GM23338 (cell line): ENCODE measurements at places on chromosomes 7 and 10.

DNA sequence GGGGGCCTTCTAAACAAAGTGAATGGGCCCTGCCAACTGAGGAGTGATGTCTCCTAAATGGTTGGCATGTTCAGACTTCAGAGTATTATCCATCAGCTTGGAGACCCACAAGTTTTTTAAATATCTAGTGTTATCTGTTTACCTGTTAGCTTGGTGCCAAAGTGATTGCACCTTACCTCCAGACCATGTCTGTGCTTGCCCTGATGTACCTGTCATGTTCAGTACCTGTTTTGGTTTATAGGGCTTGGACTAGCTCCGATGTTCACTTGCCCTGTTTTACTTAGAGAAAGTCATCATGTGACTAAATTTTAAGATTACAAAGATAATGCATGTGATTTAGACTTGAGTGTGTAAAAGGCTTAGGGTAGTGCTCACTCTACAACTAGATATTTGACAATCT is 67.7 kb downstream of the CNNM2 start:
- DNase-seq = no peak

DNA sequence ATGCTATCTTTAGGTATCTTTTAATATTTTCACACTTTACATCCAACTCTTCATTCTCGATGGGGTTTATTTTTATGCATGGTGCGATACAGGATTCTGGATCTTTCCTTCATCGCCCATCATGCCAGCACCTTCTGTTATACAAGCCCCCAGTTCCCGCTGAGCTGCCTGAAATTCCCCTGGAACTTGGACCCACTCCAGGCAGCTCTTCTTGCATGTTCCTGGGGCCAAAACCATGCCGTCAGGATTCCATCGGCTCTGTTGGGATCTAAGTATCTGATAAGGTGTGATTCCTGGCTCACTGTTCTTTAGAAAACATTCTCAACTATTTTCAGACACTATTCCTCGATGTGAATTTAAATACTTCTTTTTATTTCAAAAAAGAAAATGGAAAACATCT is 40.5 kb upstream of the PPP2R2D start:
- DNase-seq = no peak

DNA sequence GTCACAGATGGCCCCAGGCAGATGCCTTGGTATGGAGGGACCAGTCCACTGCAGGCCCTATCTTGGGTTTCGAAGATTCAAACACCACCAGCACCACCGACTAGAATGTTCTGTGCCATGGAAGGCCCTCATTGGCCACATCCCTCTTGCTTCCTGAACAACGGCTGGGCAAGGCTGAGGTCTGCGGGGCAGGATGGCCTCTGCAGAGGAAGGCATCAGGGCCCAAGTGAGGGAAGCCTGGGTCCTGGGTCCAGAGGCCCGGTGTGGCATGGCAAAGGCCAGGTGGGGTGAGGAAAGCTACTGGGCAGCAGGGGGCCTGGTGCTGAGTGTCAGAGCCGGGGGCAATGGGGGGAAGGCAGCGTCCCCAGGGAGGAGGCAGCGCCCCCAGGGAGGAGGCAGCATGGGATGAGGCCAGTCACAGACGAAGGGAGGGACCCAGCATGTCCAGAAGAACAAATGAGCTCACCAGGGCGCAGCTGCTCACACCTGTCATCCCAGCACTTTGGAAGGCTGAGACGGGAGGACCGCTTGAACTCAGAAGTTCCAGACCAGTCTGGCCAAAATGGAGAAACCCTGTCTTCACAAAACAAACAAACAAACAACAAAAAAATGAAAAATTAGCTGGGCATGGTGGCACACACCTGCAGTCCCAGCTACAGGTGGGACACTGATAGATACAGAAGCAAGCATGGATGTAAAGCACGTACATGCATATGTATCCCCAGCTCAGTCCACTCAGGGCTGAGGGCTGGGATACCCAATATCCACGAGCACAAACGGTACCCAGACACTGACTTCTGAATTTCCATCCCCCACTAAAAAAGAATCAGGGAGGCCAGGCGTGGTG is 64.4 kb downstream of the PROSER2 start:
- DNase-seq = no peak

GRCh38 chr7:156999958-157000726 is 10.3 kb downstream of the MNX1 start:
- peak; percentile 73 for DNase-seq

DNA sequence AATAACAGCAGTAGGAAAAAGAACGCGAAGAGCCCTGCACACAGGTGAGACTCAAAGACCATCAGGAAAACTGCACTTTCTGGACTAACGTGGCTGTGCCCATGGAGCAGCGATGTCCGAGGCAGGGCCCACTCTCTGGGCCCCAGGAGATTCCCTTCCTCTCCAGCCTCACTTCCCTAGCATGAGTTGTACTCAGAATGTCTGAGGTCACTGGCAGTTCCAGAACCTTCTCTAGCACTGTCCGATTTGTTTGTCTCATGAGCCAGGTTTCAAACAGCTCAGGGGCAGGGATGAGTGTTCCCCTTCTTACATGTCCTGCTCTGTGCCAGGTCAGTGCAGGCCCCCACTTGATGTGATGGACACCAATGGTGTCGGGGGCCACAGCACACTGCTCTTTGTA is 484.2 kb downstream of the PTPRN2 start:
- no peak for DNase-seq

DNA sequence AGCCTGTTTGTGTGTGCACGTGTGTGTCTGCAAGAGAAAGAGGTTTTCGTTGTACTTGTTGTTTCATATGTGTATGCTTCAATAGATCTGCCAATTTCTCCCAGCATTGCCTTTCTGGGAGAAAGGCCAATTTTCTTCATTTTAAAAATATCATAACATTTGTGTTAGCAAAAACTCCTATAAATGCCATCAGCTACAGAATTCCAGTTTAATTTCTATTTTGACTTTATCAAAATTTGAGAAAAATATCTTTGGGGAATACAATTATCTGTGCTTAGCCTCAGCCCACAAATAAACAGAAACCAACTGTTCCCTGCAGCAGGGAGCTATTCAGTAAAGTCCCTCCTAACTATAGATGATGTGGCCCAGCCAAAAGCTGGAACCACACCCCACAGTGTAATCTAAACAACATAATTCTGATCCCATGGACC is 68.3 kb upstream of the MGMT start:
- no peak for DNase-seq

- DNase-seq = no peak
Observed at GRCh38 chr10:75098902-75099673, 12.4 kb upstream of the SAMD8 start.

DNA sequence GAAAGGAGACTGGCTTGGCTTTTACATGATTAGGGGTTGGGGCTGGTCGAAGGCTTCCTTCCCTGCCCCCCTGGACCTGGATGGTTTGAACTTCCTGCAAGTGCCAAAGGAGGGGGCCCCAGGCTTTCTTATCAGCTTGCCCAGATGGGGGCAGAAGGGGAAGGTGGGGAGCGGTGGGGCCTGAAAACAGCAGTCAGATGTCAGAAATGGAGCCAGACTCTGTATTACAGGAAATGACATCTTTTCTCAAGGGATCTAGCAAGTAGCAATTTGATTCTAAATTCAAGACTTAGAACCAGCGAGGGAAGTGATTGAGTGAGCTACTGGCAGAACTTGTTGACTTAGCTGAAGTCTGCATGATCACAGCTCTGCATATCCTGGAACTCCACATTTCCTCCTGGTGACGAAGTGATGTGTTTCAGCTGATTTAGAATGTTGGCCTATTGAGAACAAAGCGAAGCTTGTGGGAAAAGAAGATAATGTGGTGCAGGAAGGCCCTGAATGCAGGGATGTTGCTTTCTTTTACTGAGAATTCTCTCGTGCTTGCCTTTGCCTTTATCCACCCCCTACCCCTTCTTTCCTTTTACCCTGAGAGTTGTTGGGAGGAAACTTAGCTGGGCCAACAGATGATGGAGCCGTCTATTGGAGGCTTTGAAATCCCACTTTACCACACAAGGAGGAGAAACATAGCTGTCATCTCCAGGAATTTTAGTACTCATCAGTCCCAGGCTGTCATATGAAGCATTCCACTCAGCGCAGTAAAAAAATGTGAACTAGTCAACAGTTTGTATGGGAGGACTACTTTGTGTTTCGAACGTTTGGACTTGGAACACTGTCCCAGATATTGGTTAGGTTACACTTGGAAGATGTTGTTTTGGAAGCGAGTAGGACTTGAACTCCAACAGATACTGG is 43.2 kb downstream of the CCNY start:
- peak; percentile 67 for DNase-seq

DNA sequence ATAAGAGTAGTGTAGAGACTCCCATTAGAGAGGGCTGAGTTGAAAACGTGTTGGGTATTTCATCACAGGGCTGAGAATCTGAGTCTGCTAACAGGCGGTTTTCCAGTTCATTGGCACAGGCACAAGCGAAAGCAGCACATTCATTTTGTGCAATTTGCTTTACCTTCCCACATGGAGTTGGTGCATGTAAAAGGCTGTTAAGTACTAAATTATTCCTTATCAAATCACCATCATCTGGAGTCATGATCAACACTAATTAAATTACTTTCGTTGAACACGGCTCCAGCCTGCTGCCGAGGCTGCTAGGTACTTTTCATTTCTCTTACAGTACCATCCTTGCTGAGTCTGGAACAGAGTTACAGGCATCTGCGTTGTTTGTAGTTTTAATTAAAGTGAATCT is 43.8 kb downstream of the ETV1 start:
- no peak for DNase-seq

GRCh38 chr7:129149511-129149910 is 5.0 kb downstream of the TSPAN33 start:
- DNase-seq = no peak

- DNase-seq = peak; percentile 50
Observed at GRCh38 chr10:122044713-122045112, 55.8 kb downstream of the TACC2 start.

- no peak for DNase-seq
Observed at GRCh38 chr7:41730161-41730560, 27.3 kb upstream of the INHBA start.

- no peak for DNase-seq
Observed at GRCh38 chr10:103975169-103975568, 8.2 kb downstream of the SLK start.

DNA sequence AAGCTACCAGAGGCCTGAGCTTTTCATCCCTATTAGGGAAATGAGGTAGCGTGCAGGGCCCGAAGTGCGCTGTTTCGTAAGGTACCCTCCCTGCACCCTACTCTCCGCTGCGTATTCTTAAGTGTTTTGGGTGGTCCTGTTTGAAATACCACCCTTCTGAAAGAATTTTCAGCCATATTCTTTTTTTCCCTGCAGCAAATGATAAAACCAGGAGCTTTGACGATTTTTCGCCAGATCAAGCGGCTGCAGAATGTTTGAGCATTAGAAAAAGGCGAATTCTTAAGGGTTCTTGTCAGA is 1.2 kb downstream of the RSBN1L start:
- DNase-seq = no peak

- no peak for DNase-seq
Observed at GRCh38 chr7:13702251-13702650, 287.2 kb downstream of the ETV1 start.

GRCh38 chr10:95266674-95267095 is 24.1 kb downstream of the PDLIM1 start:
- peak; percentile 81 for DNase-seq

DNA sequence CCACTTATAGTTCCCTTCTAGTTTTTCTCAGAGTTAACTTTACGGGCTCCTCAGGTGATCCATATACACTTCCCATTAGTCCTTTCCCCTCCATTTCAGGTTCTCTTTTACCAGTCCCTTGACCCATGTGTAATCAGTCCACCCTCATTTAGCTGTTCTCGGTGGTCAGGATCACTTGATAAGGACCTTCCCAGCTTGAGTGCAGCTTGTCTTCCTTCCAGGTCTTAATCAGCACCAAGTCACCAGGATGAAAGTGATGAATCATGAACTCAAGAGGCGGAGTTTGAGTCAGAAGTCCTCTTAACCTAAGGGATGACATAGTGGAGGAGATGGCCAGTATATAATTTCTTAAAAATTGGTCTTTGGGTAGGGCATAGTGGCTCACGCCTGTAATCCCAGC is 63.1 kb upstream of the CNTNAP2 start:
- no peak for DNase-seq

DNA sequence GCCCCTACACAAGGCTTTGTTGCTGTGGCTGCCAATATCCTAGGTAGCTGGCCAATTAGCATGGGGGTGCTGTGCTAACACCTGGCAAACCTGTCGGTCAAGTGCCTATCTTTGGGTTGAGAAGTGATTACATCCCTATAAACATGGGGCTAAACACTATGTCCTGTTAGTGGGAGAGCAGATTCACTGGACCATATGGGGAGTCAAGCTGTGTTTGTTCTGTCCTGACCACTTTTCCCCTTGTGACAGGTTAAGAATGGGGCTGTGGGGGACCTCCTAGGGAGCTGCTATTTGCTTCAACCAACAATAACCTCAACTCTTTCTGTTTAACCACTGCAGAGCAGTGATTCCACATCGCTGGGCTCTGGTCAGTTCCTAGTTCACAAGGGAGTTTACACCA is 151.5 kb upstream of the AOAH start:
- peak; percentile 29 for DNase-seq

GRCh38 chr10:80966326-80966986 is 428.8 kb downstream of the SH2D4B start:
- no peak for DNase-seq

DNA sequence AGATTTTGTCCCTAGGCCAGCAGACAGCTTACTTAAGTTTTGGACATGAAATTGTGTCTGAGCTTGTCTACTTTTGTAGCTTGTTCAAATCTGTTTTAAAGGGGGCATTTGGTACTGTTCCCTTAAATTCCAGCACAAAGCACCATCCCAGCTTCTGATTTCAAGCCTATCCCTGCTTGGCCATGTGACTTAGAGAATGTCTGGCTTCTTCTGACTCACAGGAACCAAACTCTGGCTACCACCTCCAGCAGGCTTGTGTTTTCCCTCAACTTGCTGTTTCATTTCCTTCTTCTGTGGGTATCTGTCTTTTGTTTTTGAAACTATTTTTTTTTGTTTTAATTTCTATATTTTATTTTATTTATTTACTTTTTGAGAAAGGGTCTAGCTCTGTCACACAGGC is 97.9 kb upstream of the FZD8 start:
- DNase-seq = no peak

GRCh38 chr10:6070660-6071059 is 8.5 kb upstream of the IL2RA start:
- no peak for DNase-seq

- peak; percentile 71 for DNase-seq
Observed at GRCh38 chr7:54543051-54543488, 895 bp downstream of the VSTM2A start.

- no peak for DNase-seq
Observed at GRCh38 chr7:116736927-116737715, 65.1 kb downstream of the MET start.
